ENCODE measurements at places on chromosomes 5 and 9.

DNA sequence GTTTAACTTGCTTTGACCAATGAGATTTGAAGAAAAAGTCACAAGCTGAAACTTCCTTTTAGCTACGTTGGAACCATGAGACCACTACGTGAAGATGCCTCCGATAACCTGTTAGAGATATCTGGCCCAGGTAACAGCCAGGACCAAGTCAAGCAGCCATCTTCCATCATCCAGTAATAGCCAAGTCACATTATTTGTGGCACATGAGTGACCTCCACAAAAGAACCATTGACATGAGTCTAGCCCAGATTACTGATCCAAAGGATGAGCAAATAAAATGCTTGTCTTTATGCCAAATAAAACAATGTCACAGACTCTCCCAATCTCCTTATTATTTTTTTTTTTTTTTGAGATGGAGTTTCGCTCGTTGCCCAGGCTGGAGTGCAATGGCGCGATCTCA lies 1.6 kb downstream of the DEPDC1B start:
- no peak for DNase-seq

- DNase-seq: no peak
Observed at GRCh38 chr5:150111122-150111521, 24.8 kb upstream of the CSF1R start.

- DNase-seq: no peak
Observed at GRCh38 chr9:124795881-124796431, 19.0 kb downstream of the OLFML2A start.

- DNase-seq: no peak
Observed at GRCh38 chr5:138210985-138211384, 2.1 kb downstream of the CDC23 start.

GRCh38 chr9:69805962-69806515 lies 14.6 kb upstream of the CFAP95 start:
- DNase-seq: no peak

DNA sequence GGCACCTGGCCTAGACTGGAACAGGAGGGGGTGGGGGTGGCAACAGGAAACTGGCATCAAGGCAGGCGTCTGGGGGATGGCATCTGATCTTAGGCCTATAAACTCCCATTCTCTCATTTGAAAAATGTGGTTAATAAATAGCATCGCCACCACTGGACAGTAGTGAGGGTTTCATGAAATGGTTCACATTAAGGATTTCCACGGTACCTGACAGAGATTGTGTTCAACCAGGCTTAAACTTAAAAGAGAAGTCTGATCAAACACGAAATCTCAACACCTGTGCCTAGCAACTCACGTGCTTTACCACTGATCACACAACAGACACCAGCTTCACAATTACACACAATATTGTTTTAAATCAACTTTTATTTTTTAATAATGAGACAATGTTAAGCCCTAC lies 3.0 kb downstream of the DENND1A start:
- no peak for DNase-seq

DNA sequence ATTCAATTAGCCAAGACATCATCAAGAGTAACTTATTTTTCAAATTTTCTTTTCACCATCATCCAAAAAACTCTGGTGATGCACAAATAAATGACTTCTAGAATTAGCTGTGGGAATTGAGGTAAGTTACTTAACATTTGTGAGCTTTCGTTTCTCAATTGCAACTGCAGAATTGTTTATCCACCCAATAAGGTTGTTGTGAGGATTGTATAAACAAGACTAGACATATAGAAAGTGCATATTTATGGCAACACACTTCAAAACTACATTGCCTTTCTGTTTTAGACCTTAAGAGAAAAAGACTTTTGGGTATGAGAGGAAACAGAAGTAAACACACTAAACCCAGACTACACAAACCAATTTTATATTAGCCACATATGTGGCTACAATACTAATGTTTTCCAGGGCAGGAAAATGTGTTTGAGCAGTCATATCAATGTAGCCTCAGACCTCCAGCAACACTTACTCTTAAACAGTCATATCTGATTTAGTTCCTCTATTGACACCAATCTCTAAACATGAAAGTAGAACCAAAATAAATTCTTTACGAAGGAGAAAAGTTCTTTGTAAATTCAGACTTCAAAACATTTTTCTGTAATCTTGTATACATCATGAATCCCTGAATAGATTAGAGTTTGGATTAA lies 488.0 kb upstream of the CYLC2 start:
- DNase-seq: no peak

DNA sequence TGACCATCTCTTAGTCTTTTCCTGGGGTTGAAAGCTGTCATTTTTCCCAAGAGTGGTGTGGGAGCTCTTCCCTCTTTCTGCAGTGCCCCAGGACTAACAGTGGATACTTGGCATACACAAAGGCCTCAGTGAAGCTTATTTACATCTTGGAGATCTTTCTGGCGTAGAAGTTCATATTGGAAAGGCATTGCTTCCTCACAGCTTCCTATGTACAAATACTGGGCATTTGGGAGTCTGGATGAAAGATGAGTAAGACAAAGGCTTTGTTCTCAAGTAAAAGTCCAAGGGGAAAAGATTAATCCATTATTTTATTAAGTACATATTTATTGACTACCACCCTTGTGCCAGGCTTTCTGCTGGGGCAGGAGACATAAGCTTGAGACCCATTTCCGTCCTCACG lies 22.0 kb downstream of the MAP3K1 start:
- no peak for DNase-seq

Data from stimulated activated CD4-positive, alpha-beta T cell treated with anti-CD3 and anti-CD28 coated beads, Interleukin-1b, Interleukin-23, amount 100 ng/mL, for 24 hours (primary cell).